Activated naive CD8-positive, alpha-beta T cell treated with anti-CD3 and anti-CD28 coated beads for 36 hours (primary cell): ENCODE measurements at places on chromosomes 4 and X. TPM values are rescaled to one million over a fixed set of nuclear protein-coding genes. Genes with fewer than 3 reads are reported as not detected.

DNA sequence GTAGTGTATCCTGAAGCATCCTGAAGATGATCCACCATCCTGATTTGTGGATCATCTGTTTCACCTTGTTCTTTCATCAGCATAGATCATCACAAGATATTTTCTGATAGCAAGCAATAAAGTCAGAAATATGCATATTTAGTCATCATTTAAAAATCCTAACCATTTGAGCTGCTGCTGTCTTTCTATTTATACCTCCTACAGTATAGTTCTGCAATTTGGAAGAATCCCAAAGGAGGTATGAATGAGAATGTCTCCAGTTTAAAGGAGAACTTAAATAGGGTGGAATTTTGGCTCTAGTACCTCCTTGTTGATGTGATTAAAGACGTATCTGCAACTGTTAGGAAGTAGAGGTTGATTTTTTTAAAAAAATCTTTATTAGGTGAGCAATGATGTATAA is 7.6 kb downstream of the SLC25A14 start:
- DNase-seq: no peak

DNA sequence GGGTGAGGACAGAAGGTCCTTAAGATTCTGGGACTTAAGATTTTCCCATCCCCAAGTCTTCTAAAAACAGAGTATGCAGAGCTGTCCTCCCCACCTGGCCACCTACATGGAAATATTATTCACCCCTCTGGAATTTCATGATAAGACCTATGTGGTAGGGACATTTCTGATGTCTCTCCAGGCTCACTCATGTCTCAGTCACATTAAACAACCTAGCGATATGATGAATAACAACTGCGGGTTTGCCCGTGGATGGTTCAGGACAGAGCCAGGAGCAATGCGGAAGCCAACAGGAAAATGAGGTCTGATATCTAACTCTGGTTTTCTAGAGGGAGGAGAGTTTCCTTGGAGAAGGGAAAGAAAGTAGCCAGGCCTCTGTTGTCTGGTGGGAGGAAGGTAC is 47.4 kb downstream of the TEX13A start:
- DNase-seq: no peak

- no peak for DNase-seq
These were observed 86.2 kb upstream of the HS3ST1 start for GRCh38 chr4:11514779-11515419.

DNA sequence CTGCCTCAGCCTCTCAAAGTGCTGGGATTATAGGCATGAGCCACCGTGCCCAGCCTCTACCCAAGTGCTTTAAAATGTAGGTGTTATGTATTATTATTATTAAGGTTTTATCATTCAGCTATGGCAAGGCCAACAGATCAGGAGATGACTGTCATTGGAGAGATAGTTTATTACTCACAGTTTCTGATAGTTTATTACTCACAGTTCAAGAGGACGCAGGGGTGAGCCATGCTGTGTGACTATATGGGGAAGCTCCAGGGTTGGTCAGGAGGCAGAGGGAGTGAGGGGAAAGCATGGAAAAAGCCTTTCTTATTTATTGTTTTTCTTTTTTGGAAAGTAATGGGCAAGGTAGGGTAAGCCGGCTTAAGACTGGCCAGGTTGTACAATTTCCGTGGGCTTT is 25.4 kb upstream of the ARSD start:
- no peak for DNase-seq

DNA sequence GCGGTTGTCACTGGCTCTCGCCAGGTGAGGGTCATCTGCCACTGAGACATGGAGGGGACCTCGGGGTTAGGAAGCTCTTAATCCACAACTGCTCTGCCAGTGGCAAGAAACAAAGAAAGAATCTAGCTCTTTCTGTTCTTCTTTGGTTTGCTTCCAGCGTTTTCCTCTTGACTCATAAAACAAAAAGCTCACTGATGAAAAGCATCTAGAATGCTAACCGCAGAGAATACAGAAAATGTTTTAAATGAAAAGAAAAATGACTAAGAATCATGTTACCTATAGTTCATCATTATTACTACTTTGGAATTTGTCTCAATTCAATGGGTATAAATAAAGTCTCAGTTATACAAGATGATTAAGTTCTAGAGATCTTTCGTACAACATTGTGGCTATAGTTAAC is 274.8 kb upstream of the TENM3 start:
- no peak for DNase-seq

GRCh38 chrX:138928737-138929459 is 217.4 kb upstream of the FGF13 start:
- DNase-seq: no peak

DNA sequence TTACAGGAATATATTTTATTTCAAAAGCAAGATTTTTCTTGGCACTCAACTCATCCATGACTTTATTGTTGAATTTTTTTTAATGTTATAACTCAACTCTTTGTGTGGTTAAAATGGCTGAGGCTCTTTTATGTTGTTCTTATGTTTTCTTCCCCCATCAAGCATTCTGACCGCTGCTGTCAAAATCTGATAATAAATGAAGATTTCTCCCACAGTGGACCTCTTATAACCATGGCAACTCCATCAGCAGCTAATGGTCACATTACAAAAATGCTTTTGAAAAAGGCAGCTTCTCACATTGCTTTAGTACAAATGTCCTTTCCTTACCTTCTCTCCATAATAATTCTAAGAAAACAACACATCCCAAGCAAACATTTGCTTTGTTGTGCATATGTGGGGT is 96.0 kb upstream of the ATOH1 start:
- no peak for DNase-seq

The AFM gene
- total RNA-seq: not detected

The BANK1 gene
- 1.3 TPM for total RNA-seq

The PAGE2B gene
- total RNA-seq: 0.52 TPM

The ANXA3 gene
- 2.8 TPM for total RNA-seq
